Ascending aorta (tissue), 2 donors: ENCODE measurements at places on chromosomes 6 and 20. TPM values are rescaled to one million over a fixed set of nuclear protein-coding genes. Genes with fewer than 3 reads are reported as not detected.
A peak's percentile ranks its signal among the peaks of the same experiment; 100 is the strongest.

DNA sequence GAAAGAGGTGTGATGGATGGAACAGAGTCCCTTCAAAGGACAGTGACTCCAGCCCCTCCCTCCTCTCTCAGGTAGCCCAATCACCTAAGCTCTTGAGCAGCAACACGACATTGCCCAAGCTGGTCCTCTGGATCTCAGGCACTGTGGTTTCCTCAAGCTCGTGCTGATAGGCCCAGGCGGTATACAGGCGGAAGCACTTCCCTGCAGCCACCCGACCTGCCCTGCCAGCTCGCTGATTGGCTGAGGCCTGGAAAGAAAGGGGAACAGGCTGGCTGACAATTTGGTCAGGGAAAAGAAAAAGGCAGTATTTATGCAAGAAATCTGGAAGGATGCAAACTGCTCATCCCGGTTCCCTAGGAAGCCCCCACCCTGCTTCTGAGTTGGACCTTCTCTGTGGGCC, 9.6 kb downstream of the C6orf136 start:
- DNase-seq, result no peak

DNA sequence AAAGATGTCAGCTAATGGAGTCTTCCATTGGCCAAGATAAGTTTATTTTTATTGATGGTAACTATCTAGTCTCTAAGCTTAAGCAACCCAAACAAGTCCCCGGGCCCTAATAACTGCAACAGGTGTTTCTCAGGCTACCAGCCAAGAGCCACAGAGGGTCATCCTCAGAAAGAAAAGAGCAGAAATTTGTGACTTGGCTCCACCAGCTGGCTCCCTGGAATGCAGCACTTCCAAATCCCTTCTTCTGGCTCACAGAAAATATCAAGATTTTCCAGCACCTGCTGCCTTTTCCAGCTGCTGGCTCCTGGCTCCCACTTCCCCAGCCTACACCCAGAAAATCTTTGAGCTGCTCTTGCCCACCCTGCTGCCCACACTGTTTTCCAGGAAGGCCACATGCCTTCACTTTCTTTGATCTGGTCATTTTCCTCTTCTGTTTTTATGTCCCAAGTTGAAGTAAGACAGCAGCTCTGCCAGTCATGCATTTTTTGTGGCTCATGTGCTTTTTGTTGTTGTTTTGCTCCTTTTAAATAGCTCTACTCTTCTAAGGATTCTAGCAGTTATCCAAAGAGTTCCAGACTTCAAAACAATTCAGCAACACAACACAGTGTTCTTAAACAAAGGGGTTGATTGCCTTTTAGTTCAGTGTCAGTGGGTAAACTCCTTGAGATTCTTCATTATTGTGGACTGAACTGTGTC, 151.0 kb upstream of the SMLR1 start:
- no peak for DNase-seq

GRCh38 chr20:50569864-50570836, 60.0 kb downstream of the PTPN1 start:
- no peak for DNase-seq

DNA sequence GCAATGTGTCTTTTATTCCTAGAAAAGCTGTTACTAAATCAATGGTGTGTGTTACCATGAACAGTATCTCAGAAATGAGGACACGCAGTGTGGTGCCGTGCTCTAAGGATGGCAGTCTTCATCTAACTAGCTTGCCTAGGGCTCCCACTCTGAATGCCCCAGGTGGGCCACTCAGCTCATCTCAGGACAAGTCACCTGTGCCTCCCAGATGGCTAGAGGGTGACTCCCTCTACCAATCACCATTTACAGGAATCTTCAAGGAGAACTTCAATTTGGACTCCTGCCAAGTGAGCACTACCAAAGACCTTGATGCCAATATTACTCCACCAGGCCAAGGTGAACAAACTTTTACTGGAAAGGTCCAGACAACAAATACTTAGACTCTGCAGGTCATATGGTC, 202.8 kb upstream of the FOXQ1 start:
- DNase-seq, result no peak

DNA sequence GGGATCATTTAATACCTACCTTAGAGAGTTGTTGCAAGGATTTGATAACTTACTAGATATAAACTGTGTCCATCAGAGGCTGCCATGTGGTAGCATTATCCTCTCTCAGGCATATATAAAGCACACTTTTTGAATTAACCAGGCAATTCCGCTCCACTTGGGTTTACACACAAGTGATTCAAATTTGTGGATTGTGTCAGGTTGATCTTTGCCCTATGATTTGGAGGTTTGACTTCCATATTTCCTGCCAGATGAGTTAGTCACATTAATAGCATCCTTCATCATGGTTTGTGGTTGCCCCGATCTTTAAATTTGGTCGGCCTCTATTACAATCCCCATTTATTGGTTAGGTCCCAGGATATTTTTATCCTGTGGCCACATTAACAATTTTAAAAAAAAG, 44.8 kb upstream of the CTAGE9 start:
- DNase-seq, result no peak

- no peak for DNase-seq
Measured at GRCh38 chr6:98215531-98215930, 618.8 kb upstream of the POU3F2 start.

DNA sequence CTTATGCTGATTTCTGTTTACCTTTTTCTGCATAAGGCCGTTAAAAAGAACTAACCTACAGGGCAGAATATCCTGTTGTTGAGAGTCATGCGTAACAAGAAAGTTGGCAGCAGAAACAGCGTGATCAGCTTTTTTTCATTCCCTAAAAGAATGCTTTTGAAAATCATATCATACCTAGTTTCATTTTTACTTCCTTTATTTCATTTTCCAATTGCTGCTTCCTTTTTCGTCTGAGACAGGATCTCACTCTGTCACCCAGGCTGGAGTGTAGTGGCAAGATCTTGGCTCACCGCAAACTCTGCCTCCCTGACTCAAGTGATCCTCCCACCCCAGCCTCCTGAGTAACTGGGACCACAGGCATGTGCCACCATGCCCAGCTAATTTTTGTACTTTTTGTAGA, 4.1 kb downstream of the CALHM6 start:
- DNase-seq, result no peak

- DNase-seq, result no peak
Measured at GRCh38 chr20:19530006-19530405, 228.1 kb upstream of the RIN2 start.

DNA sequence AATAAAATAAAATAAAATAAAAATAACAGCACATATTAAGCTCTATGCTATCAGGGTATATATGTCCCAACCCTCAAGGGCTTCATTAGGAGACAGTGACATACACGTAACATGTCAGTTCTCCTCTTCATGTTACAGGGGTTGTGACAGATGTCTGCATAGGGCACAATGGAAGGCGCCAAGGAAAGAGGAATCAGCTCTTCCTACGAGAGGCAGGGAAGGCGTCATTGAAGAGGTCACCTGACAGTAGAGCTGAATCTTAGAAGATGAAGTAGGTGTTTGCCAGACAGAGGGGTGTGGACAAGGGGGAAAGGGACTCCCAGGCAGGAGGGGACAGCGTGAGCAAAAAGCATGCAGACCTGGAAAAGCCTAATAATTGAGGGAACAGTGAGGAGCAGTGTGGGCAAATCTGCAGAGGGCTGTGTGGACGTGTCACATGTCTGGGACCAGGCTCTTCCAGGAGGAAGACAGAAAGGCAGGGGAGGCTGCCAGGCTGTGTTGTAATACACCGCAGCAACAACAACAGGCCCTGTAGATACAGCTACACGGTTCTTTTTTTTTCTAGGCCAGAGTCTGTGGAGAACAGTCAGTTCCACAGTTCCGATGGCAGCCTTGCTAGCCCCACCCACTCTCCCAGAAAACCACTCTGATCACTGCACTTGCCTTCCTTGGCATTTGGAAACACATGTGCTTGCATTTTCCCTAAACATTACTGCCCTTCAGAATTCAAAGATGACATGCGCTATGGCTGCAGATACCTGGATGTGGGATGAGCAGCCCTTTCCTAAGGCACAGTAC, 2.5 kb upstream of the FKBP5 start:
- peak; percentile 72 for DNase-seq

DNA sequence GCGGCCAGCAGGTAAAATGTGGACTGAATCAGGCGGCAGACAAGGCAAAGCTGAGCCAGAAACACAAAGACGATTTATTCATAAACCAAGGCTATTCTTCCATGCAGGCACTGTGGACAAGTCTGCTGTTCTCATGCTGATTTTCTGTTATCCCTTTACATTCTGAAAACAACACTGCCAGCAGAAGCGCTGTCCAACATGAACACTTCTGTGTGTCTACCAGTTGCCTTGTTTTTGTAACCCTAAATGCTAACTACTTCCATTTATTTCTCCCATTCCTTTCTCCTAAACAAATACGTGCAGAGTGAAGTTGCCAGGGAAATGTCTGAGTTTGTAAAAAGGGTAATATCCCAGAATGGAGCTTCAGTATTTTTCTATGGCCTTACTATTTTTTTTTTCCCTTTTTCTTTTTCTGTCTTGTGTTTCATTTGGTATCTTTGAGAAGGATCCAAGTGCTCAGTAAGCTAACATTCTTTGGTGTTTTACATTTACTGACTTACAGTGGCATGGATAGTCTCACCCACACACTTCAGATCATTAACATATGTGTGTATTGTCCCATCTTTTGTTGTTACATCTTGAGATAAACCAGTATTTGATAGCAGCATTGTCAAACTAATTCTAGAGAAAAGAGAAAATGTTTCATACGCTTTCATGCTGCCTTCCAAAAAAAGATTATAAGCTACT, 1308.9 kb upstream of the MAP3K7 start:
- DNase-seq, result no peak

DNA sequence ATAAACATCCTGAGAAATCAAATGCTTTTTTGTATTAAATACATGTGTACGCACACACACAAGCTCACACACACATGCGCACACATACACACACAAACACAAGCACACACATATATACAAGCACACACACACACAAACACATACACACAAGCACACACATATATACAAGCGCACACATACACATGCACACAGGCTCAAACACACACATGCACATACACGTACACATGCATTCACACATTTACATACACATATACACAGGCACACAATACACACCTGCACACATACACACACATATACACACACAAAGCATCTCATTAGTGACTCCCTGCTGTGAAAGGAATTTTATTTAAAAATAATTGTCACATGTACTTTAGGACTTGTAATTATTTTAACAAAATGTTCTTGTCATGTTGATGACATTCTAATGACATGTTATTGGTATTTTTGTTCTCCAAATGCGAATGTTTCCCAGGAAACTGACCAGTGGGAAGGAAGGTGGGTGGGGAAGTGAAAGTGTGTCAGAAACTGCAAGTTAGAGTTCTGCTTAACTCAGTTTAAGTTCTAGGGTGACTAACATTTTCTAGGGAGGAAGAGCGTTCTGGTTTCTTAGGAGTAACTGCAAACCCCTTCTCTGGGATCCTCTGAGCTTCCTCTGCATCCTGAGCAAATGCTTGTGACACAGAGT, 113.9 kb upstream of the ZNF217 start:
- no peak for DNase-seq

- no peak for DNase-seq
Measured at GRCh38 chr6:161261325-161261724, 12.5 kb downstream of the AGPAT4 start.

GRCh38 chr20:56091628-56092234, 86.4 kb upstream of the CBLN4 start:
- no peak for DNase-seq

DNA sequence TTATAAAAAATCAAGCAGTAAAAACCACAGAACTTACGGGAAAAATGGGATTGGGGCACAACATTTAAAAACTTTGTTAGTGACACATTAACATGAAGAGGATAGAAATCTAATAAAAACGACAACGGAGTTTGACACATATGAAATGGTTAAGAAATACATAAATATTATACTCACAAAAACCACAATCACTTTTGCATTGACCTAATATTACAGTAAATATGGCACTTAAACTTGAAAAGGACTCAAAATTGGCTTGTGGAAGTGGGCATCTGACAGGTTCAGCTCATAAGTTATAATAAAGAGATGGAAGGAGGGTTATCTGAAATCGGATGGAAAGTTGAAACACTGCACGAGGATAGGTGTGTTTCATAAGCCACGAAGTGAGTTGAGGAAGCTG, 523.7 kb downstream of the TFAP2B start:
- no peak for DNase-seq

DNA sequence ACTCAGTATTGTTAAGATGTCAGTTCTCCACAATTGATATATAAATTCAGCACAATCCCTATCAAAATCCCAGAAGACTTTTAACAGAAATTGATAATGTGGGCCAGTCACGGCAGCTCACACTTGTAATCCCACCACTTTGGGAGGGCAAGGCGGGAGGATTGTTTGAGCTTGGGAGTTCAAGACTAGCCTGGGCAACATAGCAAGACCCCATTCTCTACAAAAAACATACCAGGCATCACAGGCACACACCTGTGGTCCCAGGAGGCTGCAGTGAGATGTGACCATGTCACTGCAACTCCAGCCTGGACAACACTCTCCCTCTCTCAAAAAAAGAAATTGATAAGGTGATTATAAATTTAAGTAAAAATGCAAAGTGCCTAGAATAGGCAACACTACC, 90.9 kb downstream of the PDSS2 start:
- no peak for DNase-seq

GRCh38 chr20:41055679-41056078, 27.1 kb downstream of the TOP1 start:
- no peak for DNase-seq

GRCh38 chr20:62800314-62801259, 4.0 kb upstream of the OGFR start:
- no peak for DNase-seq

- no peak for DNase-seq
Measured at GRCh38 chr20:8200220-8200619, 68.2 kb downstream of the PLCB1 start.

DNA sequence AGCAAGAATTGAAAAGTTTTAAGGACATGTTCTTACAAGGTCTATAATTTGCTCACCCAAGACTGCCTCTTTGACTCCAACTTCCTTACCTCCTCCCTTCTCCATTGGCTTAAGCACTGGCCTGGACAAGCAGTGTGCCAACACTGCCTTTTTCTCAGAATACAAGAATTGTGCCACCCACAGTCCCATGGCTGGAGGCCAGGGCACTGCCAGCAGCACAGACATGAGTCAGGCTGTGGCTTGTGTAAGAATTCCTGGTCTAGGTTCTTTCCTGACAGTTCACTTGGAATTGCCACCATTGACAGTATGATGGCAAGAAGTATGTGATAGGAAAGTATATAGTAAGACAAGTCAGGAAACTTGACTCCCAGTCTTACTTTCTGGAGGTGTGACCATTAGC, 202.7 kb upstream of the MARCKS start:
- peak; percentile 96 for DNase-seq

FNDC11 gene
- total RNA-seq, result not detected

ERVFRD-1 gene
- total RNA-seq, result not detected

CCM2L gene
- total RNA-seq, result 38.6 TPM

STX11 gene
- total RNA-seq, result 29.5 TPM

AURKA gene
- total RNA-seq, result not detected

STMND1 gene
- total RNA-seq, result not detected

KHDC1 gene
- total RNA-seq, result 1.9 TPM

SMLR1 gene
- total RNA-seq, result not detected

ARFGEF3 gene
- total RNA-seq, result 1.8 TPM
